ENCODE measurements at places on chromosomes 11 and 22.

- no peak for DNase-seq
Measured at GRCh38 chr22:45329530-45329936, 19.8 kb downstream of the FAM118A start.

DNA sequence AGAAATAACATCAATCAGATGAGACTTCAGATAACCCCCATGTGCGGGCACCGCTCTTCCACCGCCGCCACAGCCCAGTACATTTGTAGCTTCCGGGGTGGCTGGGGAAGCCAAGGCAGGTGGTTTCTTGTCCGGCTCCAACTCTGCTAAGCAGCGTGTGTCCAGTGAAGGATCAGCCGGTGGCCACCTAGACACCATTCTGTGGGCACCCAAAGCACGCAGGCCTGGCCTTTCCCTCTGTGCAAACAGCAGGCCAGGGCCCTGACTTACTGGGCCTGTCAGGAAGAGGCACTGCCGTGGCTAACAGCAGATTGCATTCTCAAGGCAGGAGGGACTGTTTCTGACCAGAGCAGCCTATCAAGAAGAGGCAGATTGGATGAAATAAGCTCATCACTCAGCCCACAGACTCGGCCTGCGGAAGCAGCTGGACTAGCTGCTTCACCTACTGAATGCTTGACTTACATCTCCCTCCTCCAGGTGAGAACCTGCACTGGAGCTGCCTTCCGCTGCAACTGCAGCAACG, 74.8 kb downstream of the ETS1 start:
- no peak for DNase-seq

DNA sequence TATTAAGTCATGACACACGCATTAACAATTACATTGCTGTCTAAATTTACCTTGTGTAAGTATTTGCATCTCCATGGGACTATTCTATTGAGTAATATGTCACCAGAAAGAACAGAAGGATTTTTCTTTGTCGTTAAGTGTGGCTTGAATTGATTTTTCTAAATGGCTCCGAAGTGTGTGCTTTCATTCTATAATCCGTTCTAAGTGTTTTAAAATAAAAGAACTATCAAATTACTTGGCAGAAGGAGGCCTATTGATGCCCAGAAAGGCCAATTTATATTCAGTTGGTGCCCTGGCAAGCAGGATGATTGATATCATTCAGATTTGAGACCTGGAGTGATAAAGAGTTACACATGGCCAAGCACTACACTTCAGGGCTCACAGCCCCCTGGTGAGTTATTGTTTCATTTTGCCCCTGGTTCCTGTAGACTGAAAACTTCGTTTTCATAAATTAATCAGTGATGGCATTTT, 538.9 kb upstream of the ANO5 start:
- DNase-seq = no peak

DNA sequence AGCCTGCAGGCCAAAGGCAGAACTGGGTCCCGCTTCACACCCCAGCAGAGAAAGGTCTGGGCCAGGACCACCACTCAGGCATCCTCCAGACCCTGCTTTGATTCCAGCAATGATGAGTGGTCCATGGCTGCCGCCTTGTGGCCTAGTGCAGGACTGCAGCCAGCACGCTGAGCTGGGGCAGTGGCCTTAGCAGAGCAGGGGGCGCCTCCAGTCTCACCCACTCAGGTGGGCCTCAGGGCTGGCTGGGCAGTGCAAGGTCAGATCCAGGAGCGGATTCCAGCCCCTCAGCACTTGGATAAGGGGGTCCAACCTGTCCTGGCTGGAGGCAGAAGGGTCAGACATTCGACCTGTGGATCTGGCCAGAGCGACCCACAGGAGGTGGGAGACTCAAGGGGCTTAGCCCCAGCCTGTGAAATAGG, 9.6 kb upstream of the PDE2A start:
- no peak for DNase-seq

GRCh38 chr22:44944883-44945601, 64.8 kb downstream of the PHF21B start:
- peak; percentile 70 for DNase-seq

DNA sequence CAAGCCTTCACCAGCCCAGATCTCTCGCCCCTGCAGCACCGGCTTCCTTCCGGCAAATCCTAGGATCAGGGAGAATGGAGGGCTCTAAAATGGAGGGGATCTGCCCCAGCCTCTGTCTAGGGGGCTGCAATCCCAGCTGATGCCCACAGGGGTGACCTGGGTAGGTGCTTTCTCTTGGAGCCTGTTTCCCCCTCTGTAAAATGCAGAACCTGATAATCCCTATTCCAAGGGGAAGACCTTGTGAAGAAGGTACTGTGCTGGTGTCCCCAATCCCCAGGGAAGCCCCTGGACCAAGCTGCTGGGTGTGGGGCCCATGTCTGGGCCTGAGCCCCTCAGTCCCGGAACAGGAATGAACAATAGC, 2.8 kb downstream of the EMID1 start:
- no peak for DNase-seq

DNA sequence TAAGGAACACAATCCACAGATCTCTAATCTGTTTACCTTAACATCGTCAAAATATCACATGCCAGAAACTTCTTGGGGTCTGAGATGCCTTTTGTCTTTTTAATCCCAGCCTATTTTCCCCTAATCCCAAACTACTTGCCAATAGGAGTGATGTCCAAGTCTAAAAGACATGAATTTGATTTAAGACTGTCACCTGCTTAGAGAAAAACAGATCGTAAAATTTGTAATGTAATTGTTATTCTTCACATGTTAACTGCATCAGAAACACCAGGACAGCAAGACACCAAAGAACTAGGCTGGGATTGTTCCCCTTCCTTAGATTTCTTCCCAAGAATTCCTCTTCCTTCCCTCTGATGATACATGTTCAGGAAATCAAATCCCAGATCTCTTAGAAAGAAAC, 198.1 kb upstream of the ARHGAP20 start:
- no peak for DNase-seq

GRCh38 chr11:123702139-123702538, 39.3 kb downstream of the ZNF202 start:
- DNase-seq = peak; percentile 16

DNA sequence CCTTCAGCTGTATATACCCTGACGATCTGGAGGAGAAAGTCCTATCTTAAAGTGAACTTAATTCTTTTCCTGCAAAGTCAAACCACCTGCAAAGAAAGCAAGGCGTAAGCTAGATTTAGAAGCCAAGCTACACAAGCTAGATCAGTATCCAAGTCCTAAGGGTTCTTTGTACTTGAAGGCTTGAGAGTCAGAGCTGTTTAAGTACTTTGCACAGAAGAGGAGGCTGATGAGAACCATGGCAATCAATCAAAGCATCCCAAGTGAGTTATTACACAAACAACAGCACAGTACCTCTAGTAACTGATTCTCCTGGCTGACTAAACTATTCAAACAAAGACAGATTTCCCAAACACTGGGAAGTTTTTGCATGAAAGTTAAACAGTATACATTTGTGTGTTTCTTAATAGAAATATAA, 1.9 kb downstream of the CDON start:
- peak; percentile 62 for DNase-seq

DNA sequence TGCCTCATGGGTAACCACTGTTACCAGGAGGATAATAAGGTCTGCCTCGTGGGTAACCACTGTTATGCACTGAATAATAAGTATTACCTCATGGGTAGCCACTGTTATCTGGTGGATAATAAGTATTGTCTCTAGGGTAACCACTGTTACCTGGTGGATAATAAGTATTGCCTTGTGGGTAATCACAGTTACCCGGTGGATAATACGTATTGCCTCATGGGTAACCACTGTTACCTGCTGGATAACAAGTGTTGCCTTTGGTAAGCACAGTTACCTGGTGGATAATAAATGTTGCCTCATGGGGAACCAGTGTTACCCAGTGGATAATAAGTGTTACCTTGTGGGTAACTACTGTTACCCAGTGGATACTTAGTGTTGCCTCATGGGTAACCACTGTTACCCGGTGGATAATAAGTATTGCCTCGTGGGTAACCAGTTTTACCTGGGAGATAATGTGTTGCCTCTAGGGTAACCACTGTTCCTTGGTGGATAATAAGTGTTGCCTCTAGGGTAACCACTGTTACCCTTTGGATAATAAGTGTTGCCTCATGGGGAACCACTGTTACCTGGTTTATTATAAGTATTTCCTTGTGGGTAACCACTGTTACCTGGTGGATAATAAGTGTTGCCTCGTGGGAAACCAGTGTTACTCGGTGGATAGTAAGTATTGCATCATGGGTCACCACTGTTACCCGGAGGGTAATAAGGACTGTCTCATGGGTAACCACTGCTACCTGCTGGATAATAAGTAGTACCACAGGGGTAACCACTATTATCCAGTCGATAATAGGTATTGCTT, 10.6 kb upstream of the NXPE4 start:
- DNase-seq = no peak

- DNase-seq = no peak
Measured at GRCh38 chr11:34850334-34850733, 65.8 kb downstream of the APIP start.

GRCh38 chr11:60265373-60266214, 14.9 kb upstream of the MS4A4A start:
- DNase-seq = peak; percentile 5

DNA sequence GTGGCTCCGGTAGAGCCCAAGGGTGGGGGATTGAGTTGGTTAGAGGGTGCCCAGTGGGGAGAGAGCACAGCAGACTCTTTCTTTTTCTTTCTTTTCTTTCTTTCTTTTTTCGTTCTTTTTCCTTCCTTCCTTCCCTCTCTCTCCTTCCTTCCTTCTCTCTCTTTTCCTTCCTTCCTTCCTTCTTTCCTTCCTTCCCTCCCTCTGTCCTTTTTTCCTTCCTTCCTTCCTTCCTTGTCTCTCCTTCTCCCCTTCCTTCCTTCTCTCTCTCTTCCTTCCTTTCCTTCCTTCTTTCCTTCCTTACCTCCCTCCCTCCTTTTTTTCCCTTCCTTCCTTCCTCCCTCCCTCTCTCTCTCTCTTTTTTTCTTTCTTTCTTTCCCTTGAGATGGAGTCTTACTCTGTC, 4.8 kb upstream of the ALX4 start:
- no peak for DNase-seq

DNA sequence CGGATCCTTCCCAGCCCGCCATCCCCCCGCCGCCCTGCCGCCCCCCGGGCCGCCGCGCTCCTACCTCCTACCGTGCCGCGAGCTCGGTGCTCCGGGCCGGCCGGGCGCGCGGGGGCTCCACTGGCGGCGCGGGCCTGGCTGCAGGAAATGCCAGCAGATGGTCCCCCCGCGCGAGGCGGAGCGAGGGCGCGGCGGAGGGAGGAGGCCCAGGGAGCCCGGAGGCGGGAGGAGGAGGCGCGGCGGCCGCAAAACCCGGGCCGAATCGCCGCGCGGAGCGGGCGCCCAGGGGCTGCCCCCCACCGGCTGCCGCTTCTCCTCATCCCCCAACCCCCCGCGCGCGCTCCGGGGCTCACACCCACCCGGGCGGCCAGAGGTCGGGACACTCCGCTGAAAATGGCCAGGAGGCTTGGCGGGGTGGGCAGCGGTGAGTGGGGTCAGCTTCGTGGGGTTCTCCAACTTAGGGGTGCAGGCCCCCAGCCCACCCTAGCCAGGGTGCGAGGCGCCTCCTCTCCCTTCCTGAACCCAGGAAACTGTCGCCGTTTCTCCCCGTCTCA, at the start of gene OSBPL5:
TSS of gene OSBPL5 (minus strand) at position 159 of the 554 bp plus-strand sequence. CDS start 36,162 bp downstream, outside the sequence.
- DNase-seq = peak; percentile 77

- no peak for DNase-seq
Measured at GRCh38 chr22:35089139-35089538, 23.2 kb downstream of the ISX start.

DNA sequence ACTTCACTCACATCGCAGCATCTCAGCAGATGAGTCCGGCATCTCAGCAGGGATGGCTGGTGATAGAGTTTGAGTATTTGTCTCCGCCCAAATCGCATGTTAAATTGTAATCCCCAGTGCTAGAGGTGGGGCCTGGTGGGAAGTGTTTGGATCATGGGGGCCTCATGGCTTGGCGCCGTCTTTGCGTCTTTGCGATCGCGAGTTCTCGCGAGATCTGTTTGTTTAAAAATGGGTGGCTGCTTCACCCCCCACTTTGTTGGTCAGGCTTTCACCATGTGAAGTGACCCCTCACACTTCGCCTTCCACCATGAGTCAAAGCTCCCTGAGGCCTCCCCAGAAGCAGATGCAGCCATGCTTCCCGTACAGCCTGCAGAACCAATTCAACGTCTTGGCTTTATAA, 3.0 kb upstream of the RRP7A start:
- no peak for DNase-seq

GRCh38 chr11:76524919-76525318, 80.1 kb downstream of the EMSY start:
- no peak for DNase-seq

- DNase-seq = no peak
Measured at GRCh38 chr11:83508804-83509203, 222.6 kb upstream of the CCDC90B start.

DNA sequence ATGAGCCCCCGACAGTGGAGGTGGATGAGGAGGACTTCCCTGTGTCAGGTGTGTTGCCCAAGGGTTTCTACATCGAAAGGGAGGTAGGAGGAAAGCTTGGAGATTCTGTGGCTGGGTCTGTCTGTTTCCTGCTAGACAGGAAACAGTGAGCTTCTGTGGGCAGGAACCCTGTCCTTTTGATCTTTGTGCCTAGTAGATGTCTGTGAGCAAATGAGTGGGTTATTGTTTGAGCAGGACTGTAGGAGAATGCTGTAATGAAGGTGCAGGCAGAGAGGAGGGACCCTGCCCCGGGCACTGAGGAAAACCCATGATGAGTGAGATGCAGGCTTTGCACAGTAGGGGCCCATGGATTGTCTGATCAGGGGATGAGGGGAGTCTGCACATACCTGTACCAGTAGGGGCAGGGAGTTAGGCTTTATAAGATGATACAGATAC, 14.0 kb downstream of the USP35 start:
- no peak for DNase-seq
